ENCODE measurements at places on chromosomes 12 and 14. TPM values are rescaled to one million over a fixed set of nuclear protein-coding genes. Genes with fewer than 3 reads are reported as not detected.

Gene STAC3
- total RNA-seq: not detected

Gene AVPR1A
- 0.29 TPM for total RNA-seq

GRCh38 chr12:13887779-13888388 lies 93.5 kb downstream of the GRIN2B start:
- DNase-seq: no peak

- no peak for DNase-seq
Observed at GRCh38 chr14:72401632-72402376, 469.6 kb downstream of the RGS6 start.

GRCh38 chr14:61603736-61604135 lies 91.6 kb upstream of the HIF1A start:
- DNase-seq: no peak

Gene NRL
- 1.2 TPM for total RNA-seq

Data from epithelial cell of proximal tubule (primary cell).